ENCODE measurements at places on chromosomes 4 and X. TPM values are rescaled to one million over a fixed set of nuclear protein-coding genes. Genes with fewer than 3 reads are reported as not detected.

RAB33A gene
- 1.6 TPM for total RNA-seq

GRCh38 chrX:128518508-128518907 is 466.3 kb upstream of the ACTRT1 start:
- H3K4me1 ChIP-seq, result no peaks in the 10 kb centered on the region
- H3K4me3 ChIP-seq, result no peak overlapping the region
- DNase-seq, result peak; percentile 1
- no peaks in the 10 kb centered on the region for H3K27me3 ChIP-seq
- H3K36me3 ChIP-seq, result no peaks in the 10 kb centered on the region

DNA sequence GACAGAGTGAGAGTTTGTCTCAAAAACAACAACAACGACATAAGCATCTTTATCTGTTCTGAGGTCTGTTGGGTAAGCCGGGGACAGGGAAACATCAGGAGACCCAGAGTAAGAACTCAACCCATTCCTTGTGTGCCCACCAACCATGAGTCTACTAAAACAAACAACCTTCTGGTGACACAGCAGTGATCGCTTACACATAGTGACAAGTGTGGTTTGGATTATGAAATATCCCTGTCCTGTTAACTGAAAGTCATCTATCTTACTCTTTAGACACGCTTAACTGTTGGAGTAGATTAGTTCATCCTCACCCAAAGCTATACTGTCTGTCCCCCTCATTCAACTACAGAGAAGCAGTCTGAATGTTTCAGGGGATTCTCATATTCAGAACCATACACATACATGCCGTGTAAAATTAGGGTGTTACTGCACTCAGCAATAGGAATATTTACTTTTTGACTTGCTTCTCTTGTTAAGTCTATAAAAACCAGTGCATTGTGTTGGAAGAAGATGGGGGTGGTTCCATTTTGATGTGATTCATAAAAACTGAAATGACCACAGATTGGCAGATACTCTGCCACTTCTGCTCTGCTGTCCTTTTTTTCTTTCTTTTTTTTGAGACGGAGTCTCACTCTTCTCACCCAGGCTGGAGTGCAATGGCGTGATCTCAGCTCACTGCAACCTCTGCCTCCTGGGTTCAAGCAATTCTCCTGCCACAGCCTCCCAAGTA is 27.4 kb downstream of the PHKA2 start:
- no peaks in the 10 kb centered on the region for H3K4me1 ChIP-seq
- no peak overlapping the region for H3K27ac ChIP-seq
- peaks cover 1% of the 10 kb centered on the region for H3K36me3 ChIP-seq
- no peak overlapping the region for H3K4me3 ChIP-seq
- H3K27me3 ChIP-seq, result no peaks in the 10 kb centered on the region

GPR34 gene
- total RNA-seq, result not detected

GRCh38 chrX:19682712-19683331 is 167.5 kb upstream of the MAP3K15 start:
- no peaks in the 10 kb centered on the region for H3K36me3 ChIP-seq
- peak; percentile 94 for DNase-seq
- no peak overlapping the region for H3K27ac ChIP-seq
- H3K4me3 ChIP-seq, result peak overlapping the region; percentile 6
- H3K27me3 ChIP-seq, result no peaks in the 10 kb centered on the region

Data from IMR-90 (cell line).